ENCODE measurements at places on chromosomes 3 and 15. TPM values are rescaled to one million over a fixed set of nuclear protein-coding genes. Genes with fewer than 3 reads are reported as not detected.

EPHA3 gene
- under 0.01 TPM for total RNA-seq

SPTBN5 gene
- 0.20 TPM for total RNA-seq

RBPMS2 gene
- total RNA-seq = under 0.01 TPM

BAHD1 gene
- total RNA-seq = 8.5 TPM
